ENCODE measurements at places on chromosomes 2 and 18.

- DNase-seq = no peak
Measured at GRCh38 chr18:25843791-25844190, 246.6 kb downstream of the SS18 start.

GRCh38 chr18:48409591-48410094, 460 bp upstream of the ZBTB7C start:
- peak; percentile 76 for DNase-seq

DNA sequence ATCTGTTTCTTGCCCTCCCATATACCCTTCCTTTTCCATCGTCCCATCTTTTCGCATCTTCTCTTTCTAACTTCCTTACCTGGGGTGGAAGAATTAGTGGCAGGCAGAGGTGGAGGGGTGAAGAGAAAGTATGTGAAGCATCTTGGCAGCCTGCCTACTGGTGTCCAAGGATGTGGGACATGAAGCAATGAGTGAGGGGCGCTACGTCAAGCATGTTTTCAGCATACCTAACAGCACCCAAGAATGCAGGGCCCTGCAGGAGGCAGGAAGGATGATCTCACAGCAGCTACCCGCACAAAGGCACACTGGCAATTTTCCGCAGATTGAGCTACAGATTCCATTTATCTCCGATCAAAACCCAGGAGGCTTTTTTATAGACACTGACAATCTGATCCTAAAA, 42.2 kb downstream of the METTL4 start:
- no peak for DNase-seq

DNA sequence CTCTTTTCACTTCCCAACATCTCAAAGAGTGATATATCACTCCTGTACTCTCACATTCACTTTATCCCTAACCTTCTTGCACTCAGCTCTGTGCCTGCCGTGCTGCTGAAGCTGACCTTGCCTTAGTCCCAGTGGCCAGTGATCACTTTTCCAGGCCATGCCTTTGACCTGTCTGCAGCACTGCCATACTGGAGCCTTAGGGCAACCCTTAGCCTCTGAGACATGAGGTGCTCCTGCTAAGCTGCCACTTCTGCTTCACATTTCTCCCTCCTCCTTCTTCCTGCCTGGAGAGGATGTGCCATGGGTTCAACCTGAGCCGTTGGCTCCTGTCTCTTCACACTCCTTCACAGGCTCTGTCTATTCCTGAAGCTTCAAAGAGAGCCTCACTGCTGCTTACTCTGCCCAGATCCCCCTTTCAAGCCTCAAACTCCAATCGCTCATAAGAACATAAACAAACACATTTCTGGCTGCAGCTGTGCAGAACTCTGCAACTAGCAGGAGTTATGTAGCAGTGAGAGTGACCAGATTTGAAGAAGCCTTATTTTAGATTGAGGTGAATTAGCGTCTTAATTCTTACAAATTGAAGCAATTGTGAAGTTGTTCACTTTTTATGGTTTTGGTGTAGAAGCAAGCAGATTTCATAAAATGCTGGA, 716.2 kb upstream of the FANCL start:
- no peak for DNase-seq

- no peak for DNase-seq
Measured at GRCh38 chr2:207409517-207409916, 120.2 kb upstream of the CREB1 start.

DNA sequence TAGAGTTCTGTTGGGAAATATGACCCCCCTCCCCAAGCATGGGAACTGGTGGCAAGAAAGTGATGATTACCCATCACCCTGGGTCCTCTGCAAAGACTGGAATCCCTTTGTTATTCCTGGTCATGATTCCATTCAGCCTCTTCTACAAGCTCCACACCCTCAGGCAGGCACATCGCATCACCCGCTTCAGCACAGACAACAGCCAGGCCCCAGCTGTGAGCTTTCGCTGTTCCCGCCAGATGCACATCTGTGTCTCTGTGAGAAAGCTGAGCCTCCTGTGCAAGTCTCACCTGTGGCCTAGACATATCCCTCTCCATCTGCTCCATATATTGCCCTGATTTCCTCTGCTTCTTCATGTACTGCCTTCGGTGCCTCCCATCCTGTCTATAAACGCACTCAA, 368.0 kb upstream of the RAB6C start:
- no peak for DNase-seq

GRCh38 chr2:52571380-52572347, 1195.9 kb upstream of the CHAC2 start:
- no peak for DNase-seq

GRCh38 chr2:216023055-216023648, 9.8 kb upstream of the MREG start:
- no peak for DNase-seq

- no peak for DNase-seq
Measured at GRCh38 chr2:10192392-10193015, 70.0 kb downstream of the RRM2 start.

DNA sequence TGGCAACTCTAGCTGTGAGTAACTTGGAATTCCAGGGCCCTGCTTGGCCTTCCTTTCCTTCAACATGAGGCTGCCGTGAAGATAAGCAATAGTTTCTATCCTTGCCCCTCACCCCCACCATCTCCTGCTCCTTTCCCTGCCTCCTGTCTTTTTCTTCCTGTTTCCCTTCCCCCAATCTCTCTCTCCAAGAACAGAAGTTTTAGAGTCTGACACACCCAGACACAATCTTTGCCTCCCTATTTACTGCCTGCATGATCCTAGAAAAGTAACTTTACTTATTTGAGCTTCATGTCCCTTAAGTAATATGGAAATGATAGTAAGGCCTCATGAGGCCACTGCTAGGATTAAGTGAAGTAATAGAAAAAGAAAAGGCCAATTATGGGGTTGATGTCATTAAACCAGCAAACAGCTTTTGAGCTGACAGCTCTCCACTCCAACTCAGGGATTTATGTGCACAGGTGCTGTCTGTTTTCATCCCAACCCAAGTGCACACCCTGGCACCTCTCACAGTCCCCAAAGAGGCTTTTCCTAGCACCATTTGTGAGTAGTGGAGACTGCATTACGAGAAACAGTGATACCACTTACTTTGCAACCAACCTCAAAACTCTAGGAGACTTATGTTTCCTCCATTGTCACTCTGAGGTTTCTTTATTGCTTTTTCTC, 123.7 kb upstream of the SIX3 start:
- no peak for DNase-seq

DNA sequence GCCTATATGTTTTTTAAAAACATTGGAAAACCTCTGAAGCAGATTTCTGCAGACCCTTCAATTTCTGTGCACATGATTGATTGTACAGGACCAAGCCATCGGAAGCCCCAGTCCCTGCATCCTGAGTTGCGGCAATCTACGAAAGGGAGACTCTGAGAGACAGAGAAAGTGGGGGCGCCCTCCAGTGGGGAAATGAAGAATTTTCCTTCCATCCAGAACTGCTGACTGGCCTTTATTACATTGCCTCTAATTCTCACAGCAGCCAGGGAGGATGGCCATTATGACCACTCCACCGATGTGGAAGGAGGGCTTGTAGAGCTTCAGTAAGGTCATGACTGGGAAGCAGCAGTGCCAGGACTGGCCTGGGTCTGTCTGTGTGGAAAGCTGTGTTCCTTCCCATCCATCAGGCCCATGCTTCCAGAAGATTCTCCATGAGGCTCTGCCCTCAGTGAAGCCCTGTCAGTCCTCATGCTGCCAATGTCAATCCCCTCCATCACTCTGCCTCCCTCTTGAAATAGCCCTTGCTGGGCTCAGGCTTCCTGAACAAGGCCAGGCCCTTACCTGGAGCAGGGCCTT, 20.0 kb upstream of the RESP18 start:
- DNase-seq = no peak

DNA sequence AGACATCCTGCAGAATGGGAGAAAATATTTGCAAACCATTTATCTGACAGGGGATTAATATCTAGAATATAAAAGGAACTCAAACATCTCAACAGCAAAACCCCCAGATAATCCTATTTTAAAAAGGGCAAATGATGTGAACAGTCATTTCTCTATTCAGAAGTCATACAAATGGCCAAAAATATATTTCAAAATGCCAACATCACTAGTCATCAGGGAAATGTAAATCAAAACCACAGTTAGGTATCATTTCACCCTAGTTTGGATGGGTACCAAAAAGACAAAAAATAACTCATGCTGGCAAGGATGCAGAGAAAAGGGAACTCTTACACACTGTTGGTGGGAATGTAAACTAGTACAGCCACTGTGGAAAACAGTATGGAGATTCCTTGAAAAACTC, 70.0 kb downstream of the TBR1 start:
- no peak for DNase-seq

GRCh38 chr2:1940679-1941078, 196.4 kb upstream of the PXDN start:
- no peak for DNase-seq

- DNase-seq = no peak
Measured at GRCh38 chr18:78113136-78113939, 863.7 kb downstream of the GALR1 start.

DNA sequence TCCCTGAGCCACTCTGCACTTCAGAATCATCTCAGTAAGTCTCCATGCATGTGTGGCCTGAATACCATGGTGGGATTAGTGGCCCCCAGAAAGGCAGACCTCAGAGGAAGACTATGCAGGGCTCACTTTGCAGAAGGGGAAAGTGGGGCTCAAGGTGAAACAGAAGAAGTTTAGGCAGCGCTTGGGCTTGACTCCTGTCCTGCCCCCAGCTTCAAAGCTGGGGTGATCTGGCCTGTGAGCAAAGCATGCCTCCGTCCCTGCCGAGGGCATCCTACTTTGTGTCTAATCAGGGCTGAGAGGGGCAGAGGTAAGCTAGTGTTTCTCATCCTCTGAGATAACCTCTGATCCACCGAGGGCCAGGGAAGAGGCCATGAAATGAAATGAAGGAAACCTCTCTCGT, 7.9 kb downstream of the CAPN13 start:
- no peak for DNase-seq

DNA sequence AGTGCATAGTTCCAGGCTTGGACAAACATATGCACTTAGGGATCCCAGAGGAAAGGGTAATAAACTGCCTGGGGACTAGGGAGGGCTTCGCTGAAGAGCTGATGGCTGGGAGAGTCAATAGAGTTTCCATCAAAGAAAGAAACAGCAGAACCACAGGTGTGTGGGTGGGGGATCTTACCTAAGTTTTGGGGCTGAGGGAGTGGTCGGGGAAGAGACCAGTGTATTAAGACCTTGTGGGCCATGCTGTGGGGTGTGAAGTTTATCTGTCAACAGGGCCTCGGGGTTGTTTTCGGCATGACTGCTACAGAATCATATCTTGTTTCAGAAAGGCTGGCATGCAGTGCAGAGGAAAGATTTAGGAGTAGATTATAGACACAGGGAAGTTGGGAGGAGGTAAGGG, 31.2 kb upstream of the GTF2A1L start:
- no peak for DNase-seq

GRCh38 chr2:217832987-217833386, 169.8 kb downstream of the TNS1 start:
- DNase-seq = no peak

GRCh38 chr18:73780218-73780617, 367.4 kb downstream of the FBXO15 start:
- no peak for DNase-seq

GRCh38 chr2:85753525-85754312, at the start of gene ATOH8:
Gene ATOH8 (plus strand): TSS chr2:85753991. CDS start chr2:85754190, 199 bp downstream.
- peak; percentile 76 for DNase-seq

GRCh38 chr18:36412778-36413177, 115.3 kb downstream of the FHOD3 start:
- DNase-seq = no peak

DNA sequence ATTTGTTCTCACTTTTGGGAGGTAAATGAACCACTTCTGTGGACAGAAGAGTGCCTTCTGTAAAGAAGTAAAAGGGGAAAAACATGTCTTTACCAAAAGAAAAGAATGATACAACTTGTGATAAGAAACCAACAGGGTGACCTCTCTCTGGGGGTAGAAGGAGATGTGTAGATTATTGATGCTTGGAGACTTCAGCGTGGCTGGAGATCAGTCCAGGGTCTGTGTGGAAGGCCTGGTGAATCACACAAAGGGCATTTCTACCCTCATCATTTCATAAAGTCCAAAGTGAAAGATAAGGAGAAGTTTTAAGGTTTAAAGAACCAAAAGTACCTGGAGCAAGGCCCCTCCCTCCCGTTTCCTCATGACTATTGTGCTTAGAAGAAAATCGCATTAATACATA, 142.5 kb downstream of the NCK2 start:
- no peak for DNase-seq
